CD4-positive, alpha-beta T cell treated with Interleukin-10 for 1 hour (primary cell): ENCODE measurements at places on chromosomes 5 and 9.

DNA sequence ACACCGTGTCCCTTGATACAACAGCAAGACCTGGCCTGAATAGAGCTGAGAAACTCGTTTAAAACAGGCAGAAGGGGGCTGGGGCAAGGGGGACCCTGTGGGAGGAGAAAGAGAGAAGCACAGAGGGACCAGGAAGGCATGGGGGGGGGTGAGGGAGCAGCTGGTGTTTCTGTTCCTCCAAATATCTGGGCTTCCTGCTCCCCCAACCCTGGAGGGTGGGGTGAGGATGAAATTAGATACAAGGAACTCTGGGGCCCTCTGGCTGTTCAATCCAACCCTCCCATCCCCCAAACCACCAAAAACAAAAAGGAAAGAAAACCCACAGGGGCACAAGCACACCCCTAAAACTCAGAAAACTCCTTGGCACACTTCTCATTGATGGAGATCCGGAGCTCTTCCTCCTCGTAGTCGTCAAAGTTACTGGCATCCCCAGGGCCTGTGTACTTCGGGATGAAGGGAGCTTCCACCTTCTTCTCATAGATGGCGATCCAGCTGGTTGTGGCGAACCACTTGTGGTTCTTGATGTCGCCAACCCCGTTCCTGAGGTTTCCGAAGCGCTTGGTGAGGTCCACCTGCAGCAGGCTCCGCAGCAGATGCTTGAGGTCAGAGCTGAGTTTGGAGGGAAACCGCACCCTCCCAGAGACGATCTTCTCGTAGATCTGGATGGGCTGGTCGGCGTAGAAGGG, 1.1 kb downstream of the PRKACG start:
- no peak for DNase-seq

DNA sequence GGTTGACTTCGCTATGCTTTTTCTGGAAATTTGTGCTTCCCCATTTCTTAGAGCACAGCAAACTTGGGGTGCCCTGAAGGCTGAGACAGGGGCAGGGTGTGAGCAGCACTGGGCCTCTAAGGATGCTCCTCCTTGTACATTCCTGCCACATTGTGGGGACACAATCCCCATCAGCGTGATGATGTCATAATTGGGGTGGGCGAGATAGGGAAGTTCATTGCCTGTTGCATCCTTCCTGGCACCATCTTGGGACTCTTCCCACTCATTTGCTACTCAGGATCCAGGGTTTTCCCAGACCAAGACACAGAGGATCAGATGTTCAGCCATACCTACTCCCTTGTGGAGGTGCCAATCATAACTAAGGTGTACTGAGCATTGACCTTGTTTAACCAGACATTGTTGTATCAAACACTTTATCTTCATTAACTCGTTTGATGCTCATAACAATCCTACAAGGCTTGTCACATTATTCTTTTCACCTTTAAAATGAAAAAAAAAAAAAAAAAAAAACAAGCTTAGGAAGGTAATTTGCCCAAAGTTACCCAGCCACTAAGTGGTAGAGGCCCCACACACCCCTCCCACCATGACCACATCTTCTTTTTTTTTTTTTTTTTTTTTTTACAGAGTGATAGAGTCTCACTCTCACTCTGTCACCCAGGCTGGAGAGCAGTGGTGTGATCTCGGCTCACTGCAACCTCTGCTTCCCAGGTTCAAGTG, 87.6 kb downstream of the UGCG start:
- no peak for DNase-seq

- DNase-seq = no peak
Measured at GRCh38 chr9:136794281-136794999, 1.7 kb upstream of the CCDC183 start.

- no peak for DNase-seq
Measured at GRCh38 chr9:94938384-94938783, 211.9 kb downstream of the AOPEP start.

DNA sequence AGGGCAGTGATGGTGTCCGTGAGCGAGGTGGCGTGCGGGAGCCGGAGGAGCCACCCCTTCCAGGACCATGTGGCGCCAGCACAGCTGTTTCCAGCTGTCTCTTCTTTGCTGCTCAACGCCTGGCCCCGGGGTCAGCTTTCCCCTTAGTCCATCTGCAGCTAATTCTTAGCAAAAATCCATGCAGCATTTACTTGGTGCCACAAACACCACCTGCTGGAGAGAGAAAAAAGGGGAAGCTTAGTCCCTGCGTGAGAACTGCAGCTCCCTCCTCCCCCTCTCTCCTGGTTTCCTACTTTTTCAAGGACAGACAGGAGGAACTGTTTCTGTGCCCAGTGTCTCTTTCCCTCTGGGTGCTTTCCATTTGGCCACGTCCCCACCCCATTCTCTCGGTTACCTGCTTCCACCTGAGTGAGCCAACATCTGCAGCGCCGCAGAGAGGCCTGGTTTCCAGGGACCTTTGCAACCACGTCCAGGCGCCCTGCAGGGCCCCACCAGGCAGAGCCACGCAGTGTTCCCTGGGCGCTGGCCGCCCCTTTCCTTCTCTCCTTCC, 3.4 kb downstream of the SLC6A19 start:
- DNase-seq = no peak

- no peak for DNase-seq
Measured at GRCh38 chr5:132069561-132069960, 4.0 kb upstream of the CSF2 start.

- DNase-seq = no peak
Measured at GRCh38 chr5:150661821-150662596, 958 bp downstream of the MYOZ3 start.

DNA sequence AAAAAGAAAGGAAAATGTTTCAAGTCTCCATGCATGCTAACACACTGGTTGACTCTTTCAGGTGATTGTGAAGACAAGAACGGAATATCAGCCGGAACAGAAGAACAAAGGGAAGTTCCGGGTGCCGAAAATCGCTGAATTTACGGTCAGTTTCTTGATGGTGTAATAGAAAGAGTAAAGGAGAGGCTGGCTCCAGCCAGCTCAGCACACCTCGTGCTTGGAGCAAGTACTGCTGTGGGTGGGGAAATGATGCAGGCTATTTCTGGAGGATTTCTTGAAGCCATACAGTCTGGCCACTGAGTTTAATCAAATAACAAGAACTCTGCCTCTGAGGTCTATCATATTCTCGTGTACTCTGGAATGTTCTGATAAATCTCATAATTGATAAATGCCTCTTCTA, 18.7 kb downstream of the NSG2 start:
- no peak for DNase-seq

DNA sequence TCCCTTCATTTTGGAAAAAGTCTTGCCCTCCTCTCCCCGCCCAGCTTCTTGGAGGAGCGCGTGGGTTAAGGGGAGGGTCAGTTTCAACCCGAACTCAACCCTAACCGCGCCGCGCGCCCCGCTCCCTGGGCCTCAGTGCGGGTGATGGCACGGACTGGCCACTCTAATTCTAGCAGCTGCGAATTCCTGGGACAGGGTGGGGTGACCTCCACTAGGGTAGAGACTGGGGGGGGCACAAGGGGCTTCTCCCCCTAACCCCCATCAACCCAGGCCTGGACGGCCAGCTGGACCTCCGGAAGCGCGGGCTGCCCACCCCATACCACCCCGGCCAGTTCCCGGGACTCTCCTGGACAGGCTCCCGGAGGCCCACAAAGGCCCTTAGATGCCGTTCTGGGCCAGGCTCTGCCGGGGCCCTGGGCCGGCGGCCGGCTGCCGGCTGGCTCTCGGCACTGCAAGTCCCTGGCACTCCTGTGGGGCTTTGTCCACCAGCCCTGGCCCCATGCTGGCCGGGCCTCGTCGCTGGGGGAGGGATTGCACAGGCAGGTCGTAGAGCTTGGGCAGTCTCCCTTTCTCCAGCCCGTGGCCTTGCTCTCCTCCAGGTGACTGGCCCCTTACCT, 7.2 kb upstream of the PSD2 start:
- DNase-seq = no peak

- no peak for DNase-seq
Measured at GRCh38 chr9:86410281-86410680, 56.1 kb upstream of the TUT7 start.
